Bone marrow (tissue), 2 donors: ENCODE measurements at places on chromosomes 2 and 18.
A peak's percentile ranks its signal among the peaks of the same experiment; 100 is the strongest.

DNA sequence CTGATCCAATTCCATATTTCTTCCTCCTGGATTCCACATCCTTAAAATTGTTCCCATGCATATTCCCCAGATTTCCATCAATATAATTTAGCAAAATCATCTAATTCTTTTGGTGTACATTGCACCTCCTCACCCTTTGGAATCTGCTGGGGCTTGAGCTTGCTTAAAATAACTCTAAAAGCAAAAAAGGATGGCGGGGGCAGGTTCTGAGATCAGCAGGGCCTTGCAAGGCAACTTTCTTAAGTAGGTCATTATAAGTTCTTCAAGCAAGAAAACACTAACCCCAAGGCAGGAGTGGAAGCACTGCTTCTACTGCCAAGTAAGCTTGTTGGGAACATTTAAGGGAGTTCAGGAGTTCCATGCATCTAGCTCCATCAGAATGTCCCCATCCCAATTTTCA lies 254.3 kb upstream of the CCDC68 start:
- no peak for DNase-seq

DNA sequence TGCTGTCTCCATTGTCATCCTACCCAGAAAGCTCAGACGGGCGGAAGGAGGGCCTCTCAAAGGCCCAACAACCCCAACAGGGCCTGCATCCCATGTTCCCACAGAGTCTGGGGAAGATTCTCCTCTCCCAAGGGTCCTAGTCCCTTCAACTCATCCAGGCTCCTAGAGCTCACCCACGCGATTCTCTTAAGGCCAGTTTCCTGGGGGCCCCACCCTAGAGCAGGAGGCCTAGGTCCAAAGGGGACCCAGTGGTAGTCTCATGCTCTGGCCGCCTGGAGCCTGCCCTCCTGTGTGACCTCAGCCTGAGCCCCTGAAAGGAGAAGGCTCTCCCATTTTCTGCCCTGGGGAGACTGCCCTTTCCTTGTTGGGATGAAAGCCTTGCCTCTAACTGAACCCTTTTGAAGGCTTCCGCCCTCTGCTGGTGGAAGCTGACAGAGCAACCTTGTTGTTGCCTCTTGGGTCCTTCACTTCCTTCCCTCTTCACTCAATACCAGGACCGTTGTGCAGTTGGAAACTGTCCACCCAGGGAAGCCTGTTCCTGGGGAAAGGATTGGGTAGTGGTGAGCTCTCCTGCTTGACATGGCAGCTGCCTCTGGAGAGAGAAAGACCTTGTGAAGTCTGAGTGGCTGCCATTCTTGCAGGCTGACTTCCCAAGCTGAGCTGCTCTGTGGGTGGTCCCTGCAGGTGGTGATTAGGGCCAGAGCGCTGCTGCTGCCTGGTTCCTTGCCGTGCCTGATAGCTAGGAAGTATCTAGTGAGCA lies 86.0 kb upstream of the ALPP start:
- DNase-seq: peak; percentile 24

DNA sequence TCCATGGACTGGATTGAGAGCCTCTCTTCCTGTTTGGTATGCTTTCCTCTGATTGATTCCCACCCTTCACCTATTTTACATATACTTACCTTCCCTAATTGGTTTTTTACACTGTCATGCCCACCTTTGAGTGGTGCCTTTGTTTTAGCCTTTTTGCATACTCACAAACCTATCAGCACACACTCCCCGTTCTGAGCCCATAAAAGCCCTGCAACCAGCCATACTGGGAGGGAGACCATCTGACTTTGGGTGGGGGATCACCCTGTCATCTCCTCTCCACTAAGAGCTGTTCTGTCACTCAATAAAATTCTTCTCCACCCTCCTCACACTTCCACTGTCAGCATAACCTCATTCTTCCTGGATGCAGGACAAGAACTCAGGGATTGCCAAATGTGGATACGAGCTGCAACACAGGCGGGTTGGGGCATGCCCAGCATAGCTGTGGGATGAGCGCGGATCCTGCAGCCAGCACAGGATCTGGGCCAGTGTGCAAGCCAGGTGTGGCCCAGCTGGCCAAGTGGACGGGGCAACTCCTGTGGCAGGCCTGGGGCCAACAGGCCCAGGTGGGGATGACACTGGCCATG lies 9.4 kb upstream of the MOB1A start:
- no peak for DNase-seq

DNA sequence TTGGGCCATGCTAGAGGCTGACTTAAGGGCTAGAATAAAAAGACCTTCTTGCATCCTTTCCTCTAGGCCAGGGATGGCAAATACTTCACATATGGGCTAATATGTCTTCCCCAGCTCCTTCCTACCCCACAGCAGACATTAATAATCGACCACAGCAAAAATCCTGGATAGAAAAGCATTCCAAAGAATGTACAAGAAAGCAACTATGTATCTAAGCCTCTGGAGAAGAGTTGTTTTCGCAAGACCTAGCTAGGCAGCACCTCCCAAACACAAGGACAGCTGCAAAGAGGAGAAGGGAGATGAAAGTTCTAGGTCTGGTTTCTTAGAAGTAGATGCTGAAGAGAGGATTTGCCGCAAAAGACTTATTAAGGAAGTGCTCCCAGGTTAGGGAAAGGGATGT lies 372.6 kb downstream of the SLC4A3 start:
- DNase-seq: no peak

DNA sequence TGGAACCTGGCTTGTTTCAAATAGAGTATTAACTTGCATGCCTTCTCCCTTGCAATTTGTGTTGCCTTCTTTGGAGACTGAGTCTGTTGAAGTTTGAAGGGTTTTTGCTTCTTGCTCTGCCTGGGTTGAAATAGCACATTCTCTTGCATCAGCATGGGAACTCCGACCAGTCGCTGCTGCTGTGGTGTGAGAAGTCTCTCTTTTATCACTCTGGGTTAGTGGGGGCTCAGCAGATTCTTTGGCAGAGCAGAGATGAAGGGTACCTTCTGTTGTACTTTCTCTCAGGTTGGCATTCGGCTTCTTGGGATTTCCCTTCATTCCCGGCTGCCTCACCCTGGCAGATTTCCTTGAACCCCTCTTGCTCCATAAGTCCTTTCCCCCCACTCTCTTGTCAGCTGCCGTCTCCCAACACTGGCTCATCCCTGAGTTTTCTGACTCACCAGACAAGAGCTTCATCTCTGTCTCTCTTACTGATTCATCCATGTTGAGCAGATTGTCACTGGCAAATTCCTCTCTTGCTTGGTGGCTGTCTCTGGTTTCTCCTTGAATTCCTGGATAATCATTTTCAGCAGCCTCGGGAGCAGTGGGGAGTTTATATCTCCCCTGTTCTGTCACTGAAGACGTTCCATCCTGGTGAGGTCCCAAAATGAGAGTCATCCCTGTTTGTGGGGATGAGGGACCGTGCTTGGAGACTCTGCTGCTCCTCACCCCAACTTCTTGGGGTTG lies 49.9 kb downstream of the ALPK2 start:
- DNase-seq: no peak

GRCh38 chr18:48762836-48763718 lies 187.7 kb downstream of the SMAD7 start:
- no peak for DNase-seq

- no peak for DNase-seq
Measured at GRCh38 chr2:137942833-137943677, 21.2 kb upstream of the HNMT start.

DNA sequence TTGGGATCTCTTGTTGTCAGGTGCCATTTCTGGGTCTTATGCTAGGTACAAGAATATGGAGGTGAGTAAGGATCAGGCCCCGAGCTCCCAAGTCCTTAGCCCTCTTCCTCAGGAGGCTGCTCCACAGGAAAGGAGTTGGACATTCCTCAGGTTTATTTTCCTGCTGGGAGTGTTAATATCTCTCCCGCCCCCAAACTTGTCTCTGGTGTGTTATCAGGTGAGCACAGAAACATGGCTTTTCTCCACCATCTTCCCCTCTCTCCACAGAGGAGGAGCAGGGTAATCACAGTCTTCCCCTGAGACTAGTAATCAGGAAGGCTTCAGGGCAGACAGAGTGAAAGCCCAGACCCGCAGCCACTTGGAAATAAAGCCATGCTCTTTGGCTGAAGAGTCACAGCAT lies 73.3 kb upstream of the CAPN13 start:
- DNase-seq: no peak
